ENCODE measurements at places on chromosomes 11 and 22.

- DNase-seq, result no peak
These were observed 17.8 kb downstream of the NAGA start for GRCh38 chr22:42052765-42053164.

DNA sequence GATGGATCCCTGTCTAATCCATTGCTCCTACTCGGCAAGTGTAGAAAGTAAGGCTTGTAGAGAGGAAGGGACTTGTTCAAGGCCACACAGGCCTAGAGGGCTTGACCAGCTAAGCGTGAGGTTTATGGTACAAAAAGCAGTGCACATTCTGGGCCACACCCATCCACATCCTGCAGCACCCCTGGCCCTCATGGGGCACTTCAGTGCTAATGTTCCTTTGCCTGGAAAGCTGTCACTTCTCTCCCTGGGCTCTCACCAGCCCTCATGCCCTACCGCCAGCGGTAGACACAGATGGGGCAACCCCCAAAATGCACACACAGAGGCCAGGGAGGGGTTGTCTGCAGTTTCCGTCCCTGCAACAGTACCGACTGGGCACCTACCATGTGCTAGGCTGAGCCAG is 7.1 kb upstream of the MGAT3 start:
- DNase-seq, result no peak

DNA sequence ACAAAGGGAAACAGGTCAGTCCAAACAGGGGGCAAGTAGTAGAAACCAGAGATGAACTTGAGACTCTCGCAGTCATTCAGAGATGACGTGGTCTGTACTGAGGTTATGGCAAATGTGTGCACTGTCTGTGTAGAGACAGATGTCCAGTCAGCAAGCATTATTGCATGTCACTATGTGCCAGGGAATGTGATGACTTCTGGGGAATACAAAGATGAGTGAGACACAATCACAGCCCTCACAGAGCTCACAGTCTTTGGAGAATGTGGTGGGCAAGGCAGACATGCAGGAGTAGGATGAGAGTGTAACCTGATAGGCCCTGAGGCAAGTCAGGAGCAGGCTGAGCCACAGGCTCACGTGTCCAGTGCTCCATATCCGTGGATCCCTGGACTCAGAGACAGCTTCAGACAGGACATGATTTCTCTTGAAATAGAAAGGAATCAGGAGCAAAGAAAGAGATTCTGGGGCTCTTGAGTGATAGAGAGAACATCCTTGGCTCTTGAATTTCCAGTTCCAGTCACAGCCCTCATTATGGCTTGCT is 550.7 kb downstream of the ETS1 start:
- no peak for DNase-seq

DNA sequence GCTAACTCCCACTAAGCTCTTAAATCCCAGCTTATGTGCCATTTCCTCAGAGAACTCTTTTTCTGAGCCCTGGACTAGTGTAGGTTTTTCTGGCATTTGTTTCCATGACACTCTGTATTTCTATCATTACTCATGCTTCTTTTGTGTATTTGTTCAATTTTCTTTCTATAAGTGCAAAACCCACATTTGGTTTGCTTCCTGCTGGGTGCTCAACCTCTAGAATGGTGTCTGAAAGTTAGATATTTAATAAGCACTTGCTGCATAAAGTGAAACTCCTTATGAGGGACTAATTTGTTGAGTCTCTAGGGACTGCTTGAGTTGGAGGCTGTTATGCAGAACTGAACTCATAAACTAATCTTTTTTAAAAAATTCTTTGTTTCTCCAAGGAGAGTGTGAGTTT is 68.6 kb downstream of the SYT9 start:
- no peak for DNase-seq

- DNase-seq, result no peak
These were observed 122.3 kb downstream of the RCN1 start for GRCh38 chr11:32213223-32213622.

GRCh38 chr11:18013790-18014507 is 1.1 kb upstream of the SERGEF start:
- peak; percentile 32 for DNase-seq

DNA sequence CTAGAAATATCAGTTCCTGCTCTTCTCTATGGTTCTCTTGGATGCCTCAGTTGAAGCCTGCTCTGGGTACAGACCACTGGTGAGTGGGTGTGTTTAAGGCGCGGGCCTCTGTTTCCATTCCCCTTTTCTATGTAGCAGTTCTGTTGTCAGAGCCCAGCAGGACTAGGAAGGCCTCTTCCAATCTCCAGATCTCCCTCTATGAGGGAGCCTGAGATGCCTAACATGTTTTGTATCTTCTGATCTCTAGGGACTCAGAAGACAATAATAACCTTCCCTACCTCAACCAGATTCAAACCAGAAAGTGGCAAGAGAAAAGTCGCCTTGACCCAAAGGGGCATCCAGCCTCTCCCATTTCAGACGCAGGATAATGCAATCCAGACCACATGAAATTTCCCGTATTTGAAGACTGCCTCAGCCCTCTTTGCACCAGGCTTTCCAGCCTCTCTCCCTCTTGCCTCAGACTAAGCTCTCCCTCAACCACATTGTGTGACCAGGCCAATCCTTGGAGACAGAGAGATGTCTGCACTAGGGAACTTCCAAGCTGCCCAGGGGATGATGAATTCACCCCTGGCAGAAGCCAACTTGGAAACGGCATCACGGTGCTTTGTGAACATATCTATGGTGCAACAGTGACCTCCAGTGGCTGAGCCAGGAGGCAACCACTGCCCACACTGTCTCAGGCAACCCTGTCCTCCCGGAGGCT is 150.1 kb upstream of the UBASH3B start:
- DNase-seq, result peak; percentile 77

- no peak for DNase-seq
These were observed 29.4 kb downstream of the CCDC83 start for GRCh38 chr11:85884581-85885021.

- DNase-seq, result no peak
These were observed 158.5 kb downstream of the WNT11 start for GRCh38 chr11:76047766-76048165.

DNA sequence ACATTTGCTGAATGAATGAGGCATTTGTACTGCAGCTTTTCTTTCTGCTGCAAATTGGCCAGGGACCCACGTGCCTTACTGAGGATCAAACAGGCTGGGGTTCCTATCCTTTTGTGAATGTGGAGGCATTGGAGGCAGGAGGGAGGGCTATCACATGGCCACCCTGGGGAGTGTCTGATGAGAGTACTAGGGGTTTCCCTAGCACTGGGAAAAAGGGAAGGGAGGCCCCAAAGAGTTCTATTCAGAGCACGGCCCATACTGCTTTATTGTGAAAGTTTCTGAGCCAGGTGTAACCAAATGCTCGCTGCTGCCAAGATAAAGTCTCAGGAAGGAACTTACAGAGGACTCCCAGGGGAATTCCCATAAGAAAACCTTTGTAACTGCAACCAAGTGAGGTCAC is 78.4 kb upstream of the ANO1 start:
- DNase-seq, result no peak

DNA sequence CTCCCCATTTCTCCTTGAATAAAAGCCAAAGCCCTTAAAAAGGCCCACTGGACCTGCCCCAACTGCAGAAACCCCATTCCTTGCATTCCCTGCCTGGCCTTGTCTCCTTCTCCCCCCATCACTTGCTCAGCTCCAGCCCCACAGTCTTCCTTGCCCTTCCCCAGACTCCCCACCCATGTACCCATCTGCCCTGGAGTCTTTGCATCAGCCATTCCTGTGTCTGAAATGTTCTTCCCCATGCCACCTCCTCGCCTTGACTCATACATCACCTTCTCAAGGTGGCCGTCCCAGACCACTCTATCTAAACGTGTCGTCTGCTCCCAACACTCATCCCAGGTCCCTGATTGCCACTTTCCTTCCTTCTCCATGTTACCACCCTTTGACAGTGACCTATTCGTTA is 77.4 kb upstream of the SHANK2 start:
- DNase-seq, result no peak

DNA sequence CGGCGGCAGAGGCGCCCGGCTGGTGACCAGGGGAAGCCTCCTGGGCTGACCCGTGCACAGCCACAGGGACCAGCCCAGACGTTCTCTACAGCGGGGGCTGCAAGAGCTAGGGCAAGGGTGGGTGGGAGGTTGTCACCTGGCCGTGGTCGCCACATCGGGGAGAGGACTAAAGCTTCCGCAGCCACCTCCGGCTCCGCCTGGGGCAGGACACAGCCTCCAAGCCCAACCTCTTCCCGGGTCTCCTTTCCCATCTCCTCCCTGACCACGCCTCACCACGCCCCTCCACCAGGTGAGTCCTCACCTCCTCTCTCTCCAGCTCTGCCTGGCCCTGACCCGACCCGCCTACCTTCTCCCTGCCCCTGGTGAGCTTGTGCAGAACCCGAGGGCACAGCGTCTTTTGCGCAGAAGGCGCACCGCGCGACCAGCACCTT is 75.9 kb upstream of the LMO1 start:
- no peak for DNase-seq

DNA sequence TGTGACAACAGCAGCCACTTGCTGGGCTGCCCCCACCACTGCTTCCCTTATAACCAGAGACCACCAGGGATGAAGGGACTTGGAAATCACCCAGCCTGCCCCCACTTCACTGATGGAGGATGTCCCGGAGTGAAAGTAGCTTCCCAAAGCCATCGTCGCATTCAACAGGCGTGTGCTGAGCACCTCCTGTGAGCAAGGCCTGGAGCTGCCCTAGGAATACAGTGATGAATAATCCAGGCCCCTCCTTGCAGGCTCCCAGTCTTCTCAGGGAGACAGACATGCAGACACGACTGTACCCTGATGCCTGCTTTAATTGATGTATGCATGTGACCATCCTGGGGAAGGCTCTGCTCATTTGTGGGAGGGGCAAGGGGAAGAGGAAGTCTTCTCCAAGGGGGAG is 22.6 kb downstream of the PTPN5 start:
- no peak for DNase-seq

GRCh38 chr11:115157247-115157646 is 347.0 kb downstream of the CADM1 start:
- no peak for DNase-seq

- DNase-seq, result no peak
These were observed 26.8 kb upstream of the CACNG2 start for GRCh38 chr22:36730176-36730858.

GRCh38 chr11:8597182-8597581 is 3.2 kb upstream of the STK33 start:
- DNase-seq, result no peak

DNA sequence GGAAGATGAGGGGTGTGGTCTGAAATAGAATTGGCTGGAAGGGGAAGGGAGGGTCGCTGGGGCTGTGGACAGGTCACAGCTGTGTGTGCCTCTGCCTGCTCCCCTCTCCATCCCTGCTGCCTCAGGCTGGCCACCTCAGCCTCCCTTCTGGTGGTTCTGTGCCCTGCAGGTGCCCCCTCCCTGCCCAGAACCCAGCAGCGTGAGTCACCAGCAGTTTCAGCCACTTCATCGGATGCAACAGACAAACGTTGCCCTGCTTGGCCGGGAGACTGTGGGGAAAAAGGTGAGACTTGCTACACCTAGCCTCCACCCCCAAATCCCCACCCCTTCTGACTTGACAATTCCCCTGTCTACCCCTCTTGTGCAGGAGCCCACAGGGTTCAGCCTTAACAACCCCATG is 21.8 kb upstream of the LRRC10B start:
- no peak for DNase-seq

DNA sequence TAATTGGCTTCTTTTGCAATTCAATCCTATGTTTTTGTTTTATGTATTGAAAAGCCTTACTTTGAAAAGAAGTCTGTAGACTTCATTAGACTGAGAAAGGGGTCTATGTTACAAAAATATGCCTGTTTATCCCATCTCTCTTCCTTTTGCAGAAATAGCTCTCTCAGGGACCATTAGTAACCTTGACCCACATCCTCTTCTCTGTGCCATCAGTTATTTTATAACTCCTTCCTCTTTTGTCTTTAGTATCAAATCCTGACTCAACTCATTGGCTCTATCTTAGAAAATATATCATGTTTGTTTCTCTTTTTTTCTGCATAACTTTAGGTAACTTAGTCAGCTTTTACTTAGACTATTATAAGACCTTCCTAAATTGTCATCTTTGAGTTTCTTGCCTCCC is 20.3 kb downstream of the ZC3H12C start:
- no peak for DNase-seq

GRCh38 chr11:44950625-44951476 is at the start of gene TP53I11:
Gene TP53I11 (minus strand): TSS chr11:44950883. CDS start chr11:44938335, 12,548 bp downstream.
- peak; percentile 92 for DNase-seq

DNA sequence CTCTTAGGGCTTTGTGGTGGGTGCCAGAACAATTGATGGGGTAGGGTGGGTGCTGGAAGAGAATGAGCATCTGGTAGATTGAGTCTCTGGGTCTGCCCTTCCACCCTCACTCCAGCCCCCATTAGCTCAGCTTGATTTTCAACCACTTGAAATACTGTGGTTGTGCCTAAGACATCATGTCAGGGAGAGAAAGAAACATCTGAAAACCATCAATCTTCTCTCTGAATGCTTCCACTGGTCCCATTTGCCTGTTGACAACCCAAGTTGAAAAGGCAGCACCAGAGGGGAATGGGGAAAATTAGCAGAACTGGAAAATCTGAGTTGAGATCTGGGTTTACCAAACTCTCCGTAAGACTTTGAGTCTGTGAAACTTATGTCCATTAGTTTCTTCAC is 26.1 kb downstream of the CD44 start:
- no peak for DNase-seq

- DNase-seq, result no peak
These were observed 146.7 kb downstream of the ST3GAL4 start for GRCh38 chr11:126502159-126502558.

DNA sequence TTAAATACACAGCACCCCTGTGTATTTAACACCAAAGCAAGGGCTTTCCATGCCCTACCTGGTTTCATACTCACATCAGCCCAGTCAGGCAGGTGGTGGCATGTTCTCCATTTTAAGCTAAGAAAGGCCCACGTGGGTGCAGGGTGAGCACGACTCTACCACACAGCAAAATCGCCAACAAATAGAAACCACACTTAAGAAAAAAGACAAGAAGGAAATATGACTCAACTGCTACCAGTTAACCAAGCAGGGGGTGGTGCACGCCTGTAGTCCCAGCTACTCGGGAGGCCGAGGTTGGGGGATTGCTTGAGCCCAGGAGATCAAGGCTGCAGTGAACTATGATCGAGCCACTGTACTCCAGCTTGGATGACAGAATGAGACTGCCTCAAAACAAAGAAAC is 35.2 kb upstream of the TFIP11 start:
- DNase-seq, result no peak

DNA sequence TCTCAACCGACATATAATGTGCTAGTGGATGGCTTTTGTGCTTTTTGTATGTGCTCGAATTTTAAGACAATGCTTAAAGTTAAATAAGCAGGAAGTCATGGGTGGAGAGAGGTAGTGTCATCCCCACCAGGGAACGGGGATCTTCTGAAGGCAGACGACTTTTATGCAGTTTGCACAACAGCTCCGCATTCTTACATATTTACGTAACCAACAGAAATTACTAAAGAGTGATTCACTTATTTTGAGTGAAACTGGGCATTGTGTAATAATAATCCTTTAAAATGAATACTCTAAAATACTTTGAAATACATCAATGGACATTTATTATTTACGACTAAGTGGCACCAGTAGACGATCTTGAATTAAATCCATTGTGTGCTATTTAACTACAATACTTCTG is 305.1 kb downstream of the CNTN5 start:
- DNase-seq, result no peak

GRCh38 chr11:122976061-122976733 is 5.4 kb downstream of the BSX start:
- DNase-seq, result no peak

- DNase-seq, result no peak
These were observed 24.4 kb upstream of the FBLN1 start for GRCh38 chr22:45478108-45478771.

Measured in D341Med (cell line).